ENCODE measurements at places on chromosomes 16 and 17.
A peak's percentile ranks its signal among the peaks of the same experiment; 100 is the strongest.

GRCh38 chr17:58172369-58173071 is 5.7 kb downstream of the OR4D2 start:
- DNase-seq: peak; percentile 62

DNA sequence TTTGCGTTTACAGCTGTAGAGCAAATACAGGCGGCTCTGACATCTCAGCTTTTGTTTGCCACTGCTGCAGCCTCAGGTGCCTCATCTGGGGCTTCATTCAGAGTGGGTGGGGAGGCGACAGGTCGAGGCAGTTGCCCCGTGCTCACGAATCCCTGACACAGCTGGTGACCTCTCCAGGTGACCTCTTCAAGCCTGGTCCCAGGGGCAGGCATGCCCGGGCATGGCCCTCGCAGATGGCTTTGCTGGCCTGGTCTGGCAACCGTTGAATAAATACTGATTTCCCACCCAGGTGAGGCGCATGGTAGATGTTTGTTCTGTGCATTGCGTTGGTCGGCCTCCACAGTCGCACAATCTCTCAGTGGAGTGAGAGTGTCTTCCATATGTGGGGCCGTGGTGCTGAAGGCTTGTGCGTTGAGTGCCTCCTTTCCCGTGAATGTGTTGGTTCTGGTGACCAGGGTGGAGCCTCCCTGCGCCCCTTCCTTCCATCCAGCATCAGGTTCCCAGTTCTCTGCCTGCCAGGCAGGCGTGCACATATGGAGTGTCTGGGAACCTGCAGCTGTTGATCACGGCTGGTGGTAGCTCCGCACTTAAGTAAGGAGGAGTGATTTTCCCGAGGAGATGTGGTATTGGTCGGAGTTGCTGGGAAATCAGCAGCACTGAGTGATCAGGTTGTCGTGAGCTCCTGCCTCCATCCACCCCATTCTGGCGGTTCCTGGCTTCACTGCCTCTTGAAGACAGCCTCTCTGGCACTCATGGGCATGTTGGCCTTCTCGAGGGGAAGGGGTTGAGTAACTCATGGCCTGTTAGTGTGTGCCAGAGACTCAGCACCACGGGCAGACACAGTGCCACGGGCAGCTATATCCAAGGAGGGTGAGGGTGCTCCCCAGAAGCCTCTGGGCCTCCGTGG is 149.7 kb downstream of the RPTOR start:
- DNase-seq: no peak

- no peak for DNase-seq
These were observed 595.9 kb downstream of the WWOX start for GRCh38 chr16:78695391-78695790.

DNA sequence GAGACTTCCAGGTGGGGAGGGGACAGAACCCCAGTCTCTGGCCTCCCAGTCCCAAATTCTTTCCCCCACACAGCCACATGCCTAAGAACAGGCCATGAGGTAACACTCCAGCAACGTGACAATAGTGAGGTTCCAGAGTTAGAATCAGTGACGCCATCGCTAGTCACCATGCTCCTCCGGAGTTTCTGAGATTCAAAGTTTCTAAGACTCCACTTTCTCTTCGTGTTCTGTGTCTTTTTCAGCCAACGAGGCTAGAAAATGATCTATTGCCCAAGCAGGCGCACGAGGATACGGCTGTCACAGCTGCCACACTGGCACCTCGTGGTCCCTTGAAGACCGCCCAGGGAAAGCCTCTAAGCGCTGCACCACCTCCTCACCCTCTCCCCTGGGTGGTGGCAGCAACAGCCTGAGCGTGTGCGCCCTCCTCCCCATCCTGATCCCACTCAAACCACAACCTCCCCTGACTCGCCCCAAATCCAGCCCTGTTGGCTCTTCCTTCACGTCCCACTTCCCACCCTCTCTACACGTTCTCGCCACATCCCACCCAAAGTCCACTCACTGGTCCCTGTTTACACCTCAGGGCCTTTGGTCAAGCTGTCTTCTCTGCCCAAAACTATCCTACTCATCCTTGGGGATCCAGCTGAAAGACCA is 1.0 kb downstream of the MCRIP1 start:
- DNase-seq: peak; percentile 51

GRCh38 chr16:75230471-75231110 is 11.8 kb downstream of the CTRB1 start:
- no peak for DNase-seq

- DNase-seq: no peak
These were observed 568 bp upstream of the CCDC154 start for GRCh38 chr16:1444730-1445517.

DNA sequence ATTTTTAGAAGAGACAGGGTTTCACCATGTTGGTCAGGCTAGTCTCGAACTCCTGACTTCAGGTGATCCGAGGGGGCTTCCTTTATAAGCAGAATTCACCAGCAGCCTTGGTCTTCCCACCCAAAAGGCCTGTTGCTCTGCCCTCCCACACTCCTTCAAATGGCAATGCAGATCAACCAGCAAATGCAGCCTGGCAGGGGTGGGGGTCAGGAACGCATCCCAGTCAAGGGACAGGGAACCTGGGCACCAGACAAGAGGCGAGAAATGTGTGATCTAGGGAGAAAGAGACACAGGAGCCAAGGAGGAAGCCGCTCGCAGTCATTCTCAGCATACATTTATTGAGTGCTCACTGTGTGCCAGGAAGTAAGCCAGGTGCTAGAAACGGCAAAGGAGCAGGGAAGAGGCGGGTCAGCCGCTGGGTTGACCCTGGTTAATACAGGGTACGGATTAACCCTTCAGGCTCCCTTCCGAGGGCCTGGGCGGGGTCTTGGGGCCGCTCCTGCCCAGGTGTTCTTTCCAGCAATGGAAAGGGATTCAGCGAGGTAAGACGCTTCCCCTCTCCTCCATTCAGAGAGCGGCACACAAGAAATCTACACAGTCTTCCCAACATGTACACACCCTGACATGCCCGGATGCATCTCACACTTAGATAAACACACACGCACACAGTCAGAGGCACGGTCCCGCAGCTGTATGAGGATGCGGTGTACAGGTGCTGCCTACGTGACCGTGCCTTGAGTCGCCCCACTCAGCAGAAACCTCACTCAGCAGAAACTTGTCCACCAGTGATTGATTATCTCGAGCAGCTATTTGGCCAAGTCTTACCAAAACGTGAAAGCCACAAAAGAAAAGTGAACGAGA is 6.6 kb upstream of the PITPNA start:
- DNase-seq: no peak

DNA sequence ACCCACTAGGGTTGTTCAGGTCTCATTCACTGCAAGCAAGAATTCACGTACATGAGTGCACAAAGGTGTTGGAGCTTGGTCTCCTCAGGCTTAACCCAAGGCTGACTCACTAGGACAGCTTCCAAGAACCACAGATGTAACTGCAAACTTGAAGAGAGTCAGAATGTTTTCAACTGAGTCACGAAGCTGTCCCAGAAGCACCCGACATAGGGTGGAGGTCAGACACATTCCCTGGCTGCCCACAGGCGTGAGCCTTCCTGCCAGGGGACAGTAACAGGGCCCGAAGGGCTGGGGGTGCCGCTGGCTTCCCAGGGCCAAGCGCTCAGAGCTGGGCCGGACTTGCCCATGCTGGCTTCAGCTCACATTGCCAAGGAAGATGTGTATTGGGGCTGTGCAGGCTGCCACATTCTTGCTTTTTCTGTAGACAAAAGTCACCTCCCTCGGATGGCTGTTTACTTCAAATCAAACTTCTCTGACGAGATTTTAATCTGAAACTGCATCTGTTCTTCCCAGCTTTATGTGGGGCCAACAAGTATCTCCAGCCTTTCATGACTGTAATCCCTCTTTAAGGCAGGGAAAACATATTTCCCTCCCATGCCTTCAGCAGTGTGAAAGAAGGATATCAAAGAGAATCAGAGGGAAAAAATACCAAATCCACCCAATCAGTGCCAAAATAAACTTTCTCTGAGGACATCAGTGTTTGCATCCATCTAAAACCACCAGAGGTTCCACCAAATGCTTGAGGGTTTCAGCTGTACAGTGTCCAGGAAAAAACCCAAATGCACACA is 14.3 kb downstream of the CMTM3 start:
- DNase-seq: no peak

DNA sequence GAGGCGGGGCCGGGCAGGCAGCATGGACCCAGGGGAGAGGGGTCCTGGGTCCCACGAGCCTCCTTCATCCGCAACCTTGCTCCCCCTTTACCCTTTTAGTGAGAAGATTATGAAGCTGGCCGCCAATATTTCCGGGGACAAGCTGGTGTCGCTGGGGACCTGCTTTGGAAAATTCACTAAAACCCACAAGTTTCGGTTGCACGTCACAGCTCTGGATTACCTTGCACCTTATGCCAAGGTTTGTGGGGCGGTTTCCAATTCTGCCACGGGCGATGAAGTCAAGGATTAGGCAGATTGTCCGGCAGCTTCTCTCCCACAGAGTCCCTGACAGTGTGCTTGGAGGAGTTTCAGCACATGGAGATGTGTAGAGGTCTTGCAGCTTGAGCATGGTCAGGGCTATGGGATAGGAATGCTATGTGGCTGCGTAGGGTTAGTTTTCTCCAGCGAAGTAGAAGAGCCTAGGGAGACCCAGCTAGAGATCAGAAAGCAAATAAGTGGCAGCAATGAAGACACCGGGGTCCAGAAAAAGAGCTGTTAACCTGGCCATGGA is 598 bp downstream of the NIP7 start:
- peak; percentile 29 for DNase-seq

- no peak for DNase-seq
These were observed 4.2 kb downstream of the HID1 start for GRCh38 chr17:74968361-74968780.
